ENCODE measurements at places on chromosomes 4 and X.

DNA sequence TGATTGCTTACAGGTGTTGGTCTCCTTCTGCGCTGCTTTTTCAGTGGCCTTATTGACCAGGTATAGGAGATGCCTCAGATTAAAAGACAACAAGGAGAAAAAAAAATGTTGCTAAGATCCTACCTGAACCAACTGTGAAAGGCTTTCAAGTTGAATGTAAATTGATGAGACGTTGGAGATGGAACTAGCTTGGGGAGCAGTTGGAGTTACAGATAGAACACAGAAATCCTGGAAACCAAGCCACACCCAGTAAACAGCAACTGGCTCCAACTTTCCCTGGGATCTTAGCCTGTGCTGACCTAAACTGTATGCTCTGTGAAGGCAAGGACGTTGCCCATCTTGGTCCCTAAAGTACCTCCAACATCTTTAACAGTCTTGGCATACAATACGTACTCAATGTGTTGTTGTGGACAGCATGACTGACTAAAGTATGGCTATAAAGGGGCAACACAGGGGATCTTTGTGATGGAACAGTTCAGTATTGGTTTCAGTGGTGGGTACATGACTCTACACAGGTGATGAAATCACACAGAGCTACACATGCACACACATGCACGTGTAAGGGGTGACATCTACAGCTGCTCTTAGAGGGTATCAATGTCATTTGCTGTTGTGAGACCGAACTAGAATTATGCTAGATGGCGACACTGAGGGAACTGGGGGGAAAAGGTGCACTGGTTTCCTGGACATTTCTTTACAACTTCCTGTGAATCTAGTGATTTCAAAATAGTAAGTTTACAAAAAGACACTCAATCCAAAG lies 22.3 kb downstream of the GAB3 start:
- no peak for DNase-seq

GRCh38 chr4:139641218-139641617 lies 24.4 kb upstream of the MGST2 start:
- no peak for DNase-seq

DNA sequence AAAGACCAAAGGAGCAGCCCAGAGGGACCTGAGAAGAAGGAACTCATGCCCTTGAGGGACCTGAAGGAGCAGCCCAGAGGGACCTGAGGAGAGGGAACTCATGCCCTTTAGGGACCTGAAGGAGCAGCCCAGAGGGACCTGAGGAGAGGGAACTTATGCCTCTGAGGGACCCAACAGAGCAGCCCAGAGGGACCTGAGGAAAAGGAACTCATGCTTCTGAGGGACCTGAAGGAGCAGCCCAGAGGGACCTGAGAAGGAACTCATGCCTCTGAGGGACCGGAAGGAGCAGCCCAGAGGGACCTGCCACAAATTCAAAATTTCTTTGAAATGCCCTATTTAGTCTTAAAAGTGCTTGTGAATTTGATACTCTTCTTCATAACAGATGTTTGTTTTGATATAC lies 48.5 kb upstream of the TMEM154 start:
- DNase-seq, result no peak

DNA sequence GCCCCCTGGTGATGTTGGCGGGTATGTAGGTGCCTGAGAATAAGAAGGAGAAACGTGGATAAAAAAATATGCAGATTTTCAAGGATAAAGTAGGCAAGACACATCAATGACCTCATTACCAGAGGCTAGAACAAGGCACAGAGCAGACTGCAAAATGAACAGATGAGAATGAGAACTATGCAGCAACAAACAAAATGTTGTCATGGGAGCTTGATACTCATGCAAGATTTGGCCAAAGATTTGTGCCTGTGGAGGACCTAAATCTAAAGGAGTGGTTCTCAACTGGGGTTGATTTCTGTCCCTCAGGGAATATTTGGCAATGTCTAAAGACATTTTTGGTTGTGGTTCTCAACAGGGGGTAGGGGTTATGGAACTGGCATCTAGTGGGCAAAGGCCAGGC lies 177.3 kb downstream of the FRMPD4 start:
- no peak for DNase-seq

GRCh38 chrX:131081772-131082740 lies 23.9 kb downstream of the ARHGAP36 start:
- no peak for DNase-seq

- no peak for DNase-seq
Measured at GRCh38 chr4:40471923-40472322, 136.8 kb downstream of the CHRNA9 start.
